ENCODE measurements at places on chromosomes 12 and 14.
A peak's percentile ranks its signal among the peaks of the same experiment; 100 is the strongest.

GRCh38 chr14:80705241-80705980 lies 236.1 kb downstream of the CEP128 start:
- DNase-seq: no peak

DNA sequence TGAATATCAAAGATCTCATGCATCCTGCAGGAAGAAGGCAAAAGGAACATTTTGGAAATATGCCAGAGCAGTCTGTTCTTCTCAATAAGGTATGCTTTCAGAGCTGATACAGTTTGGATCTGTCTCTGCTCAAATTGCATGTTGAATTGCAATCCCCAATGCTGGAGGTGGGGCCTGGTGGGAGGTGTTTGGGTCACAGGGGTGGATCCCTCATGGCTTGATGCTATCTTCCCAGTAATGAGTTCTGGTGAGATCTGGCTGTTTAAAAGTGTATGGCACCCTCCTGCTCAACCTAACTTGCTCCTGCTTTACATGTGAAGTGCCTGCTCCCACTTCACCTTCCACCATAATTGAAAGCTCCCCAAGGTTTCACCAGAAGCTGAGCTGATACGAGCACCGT lies 76.6 kb downstream of the RIN3 start:
- DNase-seq: no peak

DNA sequence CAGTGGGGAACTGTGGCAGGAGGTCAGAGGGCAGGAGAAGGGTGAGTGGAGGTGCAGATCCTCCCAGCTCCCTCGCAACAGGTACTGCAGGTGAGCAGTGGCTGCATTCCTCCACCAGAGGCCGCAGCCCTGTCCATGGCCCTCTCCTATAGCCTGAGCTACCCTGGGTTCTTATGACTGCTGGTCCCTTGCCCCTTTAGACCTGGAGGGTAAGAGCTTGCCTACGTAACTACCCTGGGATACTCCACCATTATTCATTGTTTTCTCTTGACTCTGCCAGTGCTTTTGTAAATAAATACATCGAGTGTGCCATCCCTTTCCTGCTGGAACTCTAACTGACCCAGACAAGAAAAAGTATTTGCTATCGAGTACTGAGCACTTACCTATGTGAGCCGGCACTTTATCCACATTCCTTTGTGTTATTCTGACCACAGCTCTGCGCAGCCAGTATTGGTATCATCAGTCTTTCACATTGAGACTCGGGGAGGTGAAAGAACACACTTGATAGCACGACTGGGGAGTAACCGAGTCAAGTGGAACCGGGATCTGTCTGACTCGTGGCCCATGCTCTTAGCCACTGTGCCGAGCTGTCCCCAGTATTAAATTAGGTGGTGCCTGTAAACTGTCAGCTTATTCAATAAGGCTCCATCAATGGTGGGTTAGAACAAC lies 38.5 kb downstream of the LTBP2 start:
- no peak for DNase-seq

DNA sequence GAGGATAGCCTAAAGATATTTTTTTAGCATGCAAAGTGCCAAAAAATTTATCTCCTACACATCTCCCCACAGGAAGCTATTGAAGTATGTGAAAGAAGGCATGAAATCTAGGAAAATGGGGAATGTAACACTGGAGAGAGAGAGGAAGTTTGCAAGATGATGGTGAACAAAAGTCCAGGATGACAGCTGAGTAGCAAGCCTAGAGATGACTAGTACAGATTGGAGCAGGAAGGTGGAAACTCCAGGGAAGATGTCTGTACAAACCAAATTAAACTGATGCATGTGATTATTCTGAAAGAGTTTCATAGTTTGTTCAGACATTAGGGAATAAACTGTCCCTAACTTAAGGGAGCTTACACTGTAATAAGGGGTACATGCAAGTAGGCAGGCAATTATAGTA lies 99.3 kb downstream of the RAD51B start:
- no peak for DNase-seq

- DNase-seq: no peak
These were observed 172.8 kb upstream of the KITLG start for GRCh38 chr12:88753066-88753465.

GRCh38 chr14:77120771-77121743 lies 20.5 kb downstream of the ZDHHC22 start:
- DNase-seq: peak; percentile 58

- no peak for DNase-seq
These were observed 3.5 kb downstream of the ATF7 start for GRCh38 chr12:53622724-53623123.
